AG09319 (cell line): ENCODE measurements at places on chromosomes 7 and 10.

GRCh38 chr10:44968091-44968490 lies 8.5 kb downstream of the RASSF4 start:
- no peak for DNase-seq

- no peak for DNase-seq
Observed at GRCh38 chr10:69334302-69335062, 56.2 kb downstream of the HK1 start.

DNA sequence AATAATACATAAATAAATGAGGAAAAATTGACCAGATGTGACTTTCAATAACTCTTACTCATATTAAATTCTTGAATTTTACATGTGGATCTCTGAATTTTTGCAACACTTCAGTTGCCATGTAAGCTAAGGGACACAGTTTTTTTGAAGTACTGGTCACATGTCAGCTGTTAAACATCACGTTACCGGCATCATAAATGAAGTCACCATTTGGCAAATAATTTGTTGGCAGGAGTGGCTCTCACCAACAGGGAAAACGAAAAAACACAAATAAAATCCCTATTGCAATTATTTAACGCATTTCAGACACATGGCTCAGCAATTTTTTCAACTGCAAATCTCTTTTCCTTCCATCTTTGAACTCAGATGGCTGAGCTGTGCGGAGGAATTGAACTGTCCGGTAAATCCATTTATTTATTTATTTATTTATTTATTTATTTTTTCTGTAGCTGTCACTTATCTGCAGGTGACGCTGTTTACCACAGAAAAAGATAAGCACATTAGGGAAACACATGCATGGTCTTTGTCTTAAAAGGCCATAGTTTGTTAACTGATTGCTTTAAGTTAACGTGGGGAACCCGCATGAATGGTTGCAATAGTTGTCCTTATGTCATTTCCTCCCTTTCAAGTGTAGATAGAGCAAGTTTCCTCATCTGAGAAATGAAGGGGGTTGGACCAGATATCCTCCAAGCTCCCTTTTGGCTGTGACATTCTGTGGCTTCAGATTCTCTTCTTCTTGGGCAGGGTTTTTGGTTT lies 64.7 kb upstream of the JAZF1 start:
- no peak for DNase-seq

DNA sequence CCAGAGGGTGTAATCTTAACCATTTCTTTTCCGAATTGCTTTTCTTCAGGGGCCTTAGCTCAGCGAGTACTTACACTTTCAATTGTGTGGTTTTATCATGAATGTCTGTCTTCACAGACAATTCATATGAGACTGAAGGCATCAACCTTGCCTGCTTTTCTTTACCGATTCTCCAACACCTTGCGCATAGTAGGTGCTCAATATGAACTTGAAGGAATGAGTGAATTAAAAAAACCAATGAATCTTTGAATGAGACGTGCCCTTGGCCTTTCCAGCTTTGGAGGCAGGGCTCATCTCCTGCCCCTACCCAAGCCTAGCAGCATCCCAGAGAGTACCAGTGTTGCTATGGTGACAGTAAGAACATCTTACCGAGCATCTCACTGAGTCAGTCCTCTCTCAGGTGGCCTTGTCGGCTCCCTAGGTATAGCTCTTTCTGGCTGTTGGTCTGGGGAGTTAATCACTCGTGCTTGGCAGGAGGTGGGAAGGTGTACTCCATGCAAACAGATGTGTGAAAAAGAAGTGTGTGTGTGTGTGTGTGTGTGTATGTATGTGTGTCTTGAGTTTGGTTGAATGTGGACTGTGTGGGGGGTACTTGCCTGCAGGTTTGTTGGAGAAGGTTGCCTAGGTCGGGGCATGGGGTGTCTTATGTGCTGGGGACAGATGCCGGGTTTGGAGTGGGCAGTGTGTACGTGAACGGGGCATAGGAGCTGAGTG lies 107.7 kb downstream of the C10orf105 start:
- no peak for DNase-seq

DNA sequence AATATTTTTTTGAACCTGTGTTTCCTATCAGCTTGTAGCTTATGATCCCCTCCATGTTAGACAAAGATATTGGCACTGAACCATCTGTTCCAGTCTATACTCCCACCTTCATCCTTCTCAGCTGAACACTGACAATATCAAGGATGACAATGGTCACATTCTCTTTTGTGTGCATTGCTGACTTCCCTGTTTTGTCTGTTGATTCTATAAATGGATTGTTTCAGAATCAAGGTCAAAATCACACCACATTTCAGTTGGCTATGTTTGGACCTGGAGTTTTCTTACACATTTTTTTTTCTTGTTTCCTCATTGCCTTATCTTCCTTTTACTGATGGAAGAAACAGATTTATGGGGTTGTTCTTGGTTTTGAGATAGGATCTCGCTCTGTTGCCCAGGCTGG lies 11.3 kb upstream of the SMURF1 start:
- no peak for DNase-seq

DNA sequence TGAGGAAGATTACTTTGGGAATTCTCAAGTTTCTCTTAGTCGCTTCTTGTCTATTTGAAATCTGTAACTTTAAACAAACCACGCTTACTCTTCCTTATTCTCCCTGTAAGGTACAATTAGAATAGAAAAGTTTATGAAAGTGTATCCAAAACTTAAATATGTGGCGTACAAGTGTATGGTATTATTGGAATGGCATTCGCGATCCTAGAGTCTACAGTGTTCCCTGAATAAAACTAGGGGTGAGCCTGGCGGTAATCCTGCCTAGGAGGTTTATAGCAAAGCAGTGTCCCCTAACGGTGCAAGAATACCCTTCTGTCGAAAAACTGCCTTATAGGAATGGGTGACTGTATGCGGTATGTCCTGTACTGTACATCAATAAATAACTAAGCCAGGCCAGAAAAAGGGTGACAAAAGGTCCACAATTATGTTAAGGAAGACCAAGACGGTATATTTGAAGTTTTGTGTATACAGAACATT lies 1.2 kb downstream of the TASOR2 start:
- DNase-seq = no peak

DNA sequence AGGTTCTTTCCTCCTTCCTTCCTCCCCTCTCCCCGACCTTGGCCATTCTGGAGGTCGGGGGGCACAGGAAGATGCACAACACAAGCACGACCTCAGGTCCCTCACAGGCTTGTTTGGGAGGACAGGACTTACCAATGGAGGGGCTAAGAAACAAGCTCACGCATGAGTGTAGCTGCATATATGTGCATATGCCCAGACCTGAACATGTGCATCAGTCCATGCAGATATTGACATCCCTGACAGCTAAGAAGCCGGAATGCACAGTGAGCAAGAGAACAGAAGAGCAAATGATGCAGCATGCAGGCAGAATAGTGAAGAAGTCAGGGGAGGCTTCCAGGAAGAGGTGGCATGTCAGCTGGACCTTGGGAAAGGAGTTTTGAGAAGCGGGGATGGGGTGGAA lies 28.7 kb downstream of the ADCYAP1R1 start:
- no peak for DNase-seq

GRCh38 chr7:6260291-6261187 lies 11.9 kb downstream of the CYTH3 start:
- DNase-seq = no peak

DNA sequence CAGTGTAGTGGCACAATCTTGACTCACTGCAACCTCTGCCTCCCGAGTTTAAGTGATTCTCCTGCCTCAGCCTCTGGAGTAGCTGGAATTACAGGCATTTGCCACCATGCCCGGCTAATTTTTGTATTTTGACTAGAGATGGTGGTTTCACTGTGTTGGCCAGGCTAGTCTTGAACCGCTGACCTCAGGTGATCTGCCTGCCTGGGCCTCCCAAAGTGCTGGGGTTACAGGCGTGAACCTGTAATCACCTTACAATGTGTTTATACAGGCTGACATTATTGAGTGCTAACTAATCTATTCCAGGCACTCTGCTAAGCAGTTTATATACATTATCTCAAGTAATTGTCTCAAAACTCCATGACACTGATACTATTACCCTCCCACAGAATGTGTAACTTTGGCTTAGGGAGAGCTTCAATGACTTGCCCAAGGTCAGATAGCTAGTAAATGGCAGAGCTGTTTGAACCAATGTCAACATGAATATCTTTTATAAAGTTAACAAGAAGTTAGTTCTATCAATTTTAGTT lies 36.8 kb downstream of the KIFBP start:
- no peak for DNase-seq

GRCh38 chr7:98204670-98205069 lies 6.6 kb upstream of the BHLHA15 start:
- no peak for DNase-seq
